ENCODE measurements at places on chromosomes 5 and 9. TPM values are rescaled to one million over a fixed set of nuclear protein-coding genes. Genes with fewer than 3 reads are reported as not detected.
A peak's percentile ranks its signal among the peaks of the same experiment; 100 is the strongest.

GRCh38 chr9:21268347-21268657, 28.5 kb upstream of the IFNA14 start:
- DNase-seq = no peak
- no peak overlapping the region for H3K4me3 ChIP-seq
- H3K36me3 ChIP-seq = no peaks in the 10 kb centered on the region
- H3K27me3 ChIP-seq = peaks cover 33% of the 10 kb centered on the region
- no peaks in the 10 kb centered on the region for H3K4me1 ChIP-seq

PCDHA3 gene
- total RNA-seq = not detected

TXNDC15 gene
- total RNA-seq = 53.9 TPM

GRCh38 chr5:121384359-121384758, 467.3 kb upstream of the FTMT start:
- no peaks in the 10 kb centered on the region for H3K36me3 ChIP-seq
- no peaks in the 10 kb centered on the region for H3K27me3 ChIP-seq
- H3K4me1 ChIP-seq = no peaks in the 10 kb centered on the region

DNA sequence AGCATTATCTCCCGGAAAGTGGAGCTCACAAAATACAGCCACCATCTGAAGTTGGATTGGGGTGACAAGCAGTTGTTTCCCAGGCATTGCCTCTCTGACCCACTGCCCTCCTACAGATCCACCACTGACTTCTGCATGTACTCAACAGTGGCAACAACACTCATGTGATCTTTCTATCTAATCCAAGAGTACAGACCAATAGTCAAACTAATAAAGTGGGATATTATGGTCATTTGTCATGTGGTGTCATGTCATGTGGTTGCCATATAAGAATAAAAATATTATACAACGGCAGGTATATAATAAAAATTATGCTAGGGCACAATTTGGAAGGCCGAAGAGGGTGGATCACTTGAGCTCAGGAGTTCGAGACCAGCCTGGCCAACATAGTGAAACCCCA, 33.0 kb upstream of the SNAPC3 start:
- H3K27me3 ChIP-seq = no peaks in the 10 kb centered on the region
- H3K27ac ChIP-seq = no peak overlapping the region
- no peak overlapping the region for H3K4me3 ChIP-seq
- no peak for DNase-seq

SIT1 gene
- 92.1 TPM for total RNA-seq

TAF11L10 gene
- not detected for total RNA-seq

- no peak overlapping the region for H3K4me3 ChIP-seq
- no peak overlapping the region for H3K27ac ChIP-seq
- no peak for DNase-seq
- H3K27me3 ChIP-seq = peaks cover 64% of the 10 kb centered on the region
- no peaks in the 10 kb centered on the region for H3K36me3 ChIP-seq
Measured at GRCh38 chr5:55188656-55189540, 15.9 kb upstream of the CDC20B start.

DNA sequence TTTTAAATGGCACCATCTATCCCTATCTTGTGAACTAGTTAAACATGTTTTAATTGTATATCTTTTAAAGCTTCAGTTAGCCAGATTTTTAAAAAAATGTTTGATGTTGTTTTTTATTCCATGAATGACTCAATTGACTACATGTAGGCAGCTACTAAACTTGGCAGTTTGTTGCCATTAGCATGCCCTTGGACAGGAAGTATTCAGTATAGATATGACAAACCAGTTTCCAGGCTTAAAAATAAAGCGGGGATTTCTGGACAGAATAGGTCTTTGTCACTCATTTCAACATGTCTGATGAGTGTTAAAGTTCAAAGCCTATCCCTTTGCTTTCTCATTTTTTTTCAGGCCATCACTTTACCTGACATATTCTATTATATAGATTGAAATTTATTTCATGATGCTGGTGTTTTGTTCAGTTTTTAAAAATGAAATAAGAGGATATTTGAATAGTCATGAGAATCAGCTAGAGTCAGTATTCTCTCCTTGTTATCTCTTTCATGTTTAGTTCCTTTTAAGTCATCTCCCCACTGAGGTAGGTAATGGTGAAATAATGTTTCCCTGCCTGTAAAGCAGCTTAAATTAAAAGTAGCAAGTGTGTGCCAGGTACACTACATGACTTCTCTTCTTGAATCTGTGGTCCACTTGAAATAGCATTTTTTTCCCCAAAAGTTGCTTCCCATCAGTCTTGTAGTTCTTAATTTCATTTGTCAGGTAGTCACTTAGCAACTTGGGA, 11.9 kb downstream of the TNFAIP8 start:
- peak overlapping the region; percentile 92 for H3K27ac ChIP-seq
- H3K4me1 ChIP-seq = peaks cover 74% of the 10 kb centered on the region
- no peaks in the 10 kb centered on the region for H3K27me3 ChIP-seq
- H3K4me3 ChIP-seq = peak overlapping the region; percentile 73
- no peak for DNase-seq

- DNase-seq = no peak
- H3K27me3 ChIP-seq = no peaks in the 10 kb centered on the region
- peaks cover 52% of the 10 kb centered on the region for H3K36me3 ChIP-seq
- peaks cover 7% of the 10 kb centered on the region for H3K4me1 ChIP-seq
- H3K4me3 ChIP-seq = no peak overlapping the region
Measured at GRCh38 chr9:120475341-120475740, 104.6 kb downstream of the CDK5RAP2 start.

- H3K27me3 ChIP-seq = no peaks in the 10 kb centered on the region
- no peak overlapping the region for H3K4me3 ChIP-seq
- peaks cover 39% of the 10 kb centered on the region for H3K36me3 ChIP-seq
- peaks cover 22% of the 10 kb centered on the region for H3K4me1 ChIP-seq
Measured at GRCh38 chr5:143041972-143042770, 272.0 kb downstream of the ARHGAP26 start.

GARIN3 gene
- 0.30 TPM for total RNA-seq

DNA sequence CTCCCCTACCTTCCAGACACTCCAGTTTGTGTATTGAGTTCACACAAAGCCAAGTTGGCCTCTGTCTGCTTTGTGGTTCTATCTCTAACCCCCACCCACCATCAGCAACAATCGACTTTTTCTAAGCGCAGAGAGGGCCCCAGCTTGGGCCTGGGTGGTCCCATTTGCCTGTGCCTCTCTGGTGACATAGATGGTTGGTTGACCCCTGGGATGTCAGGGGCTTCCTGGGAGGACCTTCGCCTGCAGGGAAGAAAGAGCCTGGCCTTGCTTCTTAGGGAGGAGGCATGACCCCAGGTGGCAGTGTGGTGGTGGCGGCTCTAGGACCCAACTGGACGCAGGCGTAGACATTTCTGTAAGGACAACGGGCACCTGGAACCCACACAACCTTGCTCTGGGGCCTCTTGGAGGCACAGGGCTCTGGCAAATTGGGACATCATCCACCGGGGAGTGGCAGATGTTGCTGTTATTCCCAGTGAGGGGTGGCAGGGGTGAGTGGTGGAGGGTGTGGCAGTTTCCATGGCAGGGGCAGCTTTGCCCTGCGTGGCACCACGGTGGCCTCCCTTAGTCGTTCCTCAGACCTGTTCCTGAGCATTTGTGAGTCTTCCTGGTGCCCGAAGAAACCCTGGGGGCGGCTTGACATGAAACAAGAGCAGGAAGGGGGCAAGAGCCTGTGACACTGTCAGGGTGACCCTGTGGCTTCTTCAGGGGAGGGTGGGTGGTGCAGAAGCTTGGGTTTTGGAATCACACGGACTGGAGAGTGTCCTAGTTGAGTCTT, 171.0 kb upstream of the IER5L start:
- H3K4me1 ChIP-seq = peaks cover 6% of the 10 kb centered on the region
- H3K36me3 ChIP-seq = no peaks in the 10 kb centered on the region
- DNase-seq = no peak
- no peak overlapping the region for H3K27ac ChIP-seq
- peaks cover 10% of the 10 kb centered on the region for H3K27me3 ChIP-seq

- peaks cover 64% of the 10 kb centered on the region for H3K36me3 ChIP-seq
- peaks cover 12% of the 10 kb centered on the region for H3K4me1 ChIP-seq
- H3K4me3 ChIP-seq = no peak overlapping the region
- no peak overlapping the region for H3K27ac ChIP-seq
- DNase-seq = no peak
- H3K27me3 ChIP-seq = no peaks in the 10 kb centered on the region
Measured at GRCh38 chr9:108889649-108890067, 27.6 kb downstream of the ACTL7A start.

- H3K36me3 ChIP-seq = no peaks in the 10 kb centered on the region
- H3K4me1 ChIP-seq = no peaks in the 10 kb centered on the region
- no peak overlapping the region for H3K27ac ChIP-seq
- H3K4me3 ChIP-seq = no peak overlapping the region
- DNase-seq = no peak
Measured at GRCh38 chr9:72627147-72627546, 105.7 kb downstream of the TMC1 start.

KLHL3 gene
- 1.7 TPM for total RNA-seq

GRCh38 chr5:132023258-132024116, 12.0 kb upstream of the ACSL6 start:
- peaks cover 3% of the 10 kb centered on the region for H3K27me3 ChIP-seq
- no peaks in the 10 kb centered on the region for H3K36me3 ChIP-seq
- peaks cover 33% of the 10 kb centered on the region for H3K4me1 ChIP-seq
- no peak overlapping the region for H3K4me3 ChIP-seq
- DNase-seq = no peak
- peak overlapping the region; percentile 74 for H3K27ac ChIP-seq

- peaks cover 12% of the 10 kb centered on the region for H3K36me3 ChIP-seq
- H3K4me3 ChIP-seq = no peak overlapping the region
- H3K27me3 ChIP-seq = peaks cover 17% of the 10 kb centered on the region
- no peak overlapping the region for H3K27ac ChIP-seq
- no peak for DNase-seq
Measured at GRCh38 chr9:21153336-21154017, 11.8 kb upstream of the IFNW1 start.

CSF1R gene
- 0.27 TPM for total RNA-seq

GRCh38 chr9:16192403-16193017, 639.7 kb downstream of the CCDC171 start:
- no peaks in the 10 kb centered on the region for H3K27me3 ChIP-seq
- DNase-seq = no peak
- H3K36me3 ChIP-seq = no peaks in the 10 kb centered on the region
- no peaks in the 10 kb centered on the region for H3K4me1 ChIP-seq
- H3K4me3 ChIP-seq = no peak overlapping the region

DNA sequence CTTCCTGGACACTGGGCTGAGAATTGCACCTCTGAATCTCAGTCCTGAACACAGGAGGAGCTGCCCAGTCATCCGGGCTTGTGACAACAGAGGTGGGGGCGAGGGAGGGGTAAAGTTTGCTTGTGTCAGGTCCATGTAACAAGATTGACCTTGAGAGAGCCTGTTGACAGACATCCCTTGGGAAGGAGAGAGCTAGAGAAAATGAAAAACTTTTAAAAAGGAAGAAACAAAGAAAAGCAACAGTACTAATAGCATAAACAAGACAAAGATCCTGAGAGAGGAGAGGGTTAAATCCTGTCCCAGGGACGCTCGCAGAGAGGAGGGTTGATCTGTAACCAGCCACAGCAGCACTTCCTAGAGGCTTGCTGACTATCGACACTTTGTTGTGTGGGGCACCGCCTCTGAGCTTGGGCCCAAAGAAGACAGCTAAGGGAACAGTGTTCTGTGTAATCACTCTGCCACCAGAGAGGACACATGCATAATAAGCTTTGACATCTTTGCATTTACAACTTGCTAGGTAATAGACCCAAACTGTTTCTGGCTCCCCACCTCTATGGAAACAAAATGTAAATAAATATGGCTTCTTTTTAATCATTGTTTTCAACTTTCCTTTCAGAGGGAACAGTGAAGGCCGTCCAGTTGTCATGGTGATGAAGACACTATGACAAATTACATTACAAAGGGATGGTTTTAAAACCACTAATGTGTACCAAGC, 363.7 kb downstream of the CSNK1G3 start:
- no peaks in the 10 kb centered on the region for H3K27me3 ChIP-seq
- no peak overlapping the region for H3K4me3 ChIP-seq
- no peak overlapping the region for H3K27ac ChIP-seq
- DNase-seq = no peak
- no peaks in the 10 kb centered on the region for H3K36me3 ChIP-seq
- H3K4me1 ChIP-seq = no peaks in the 10 kb centered on the region

VLDLR gene
- 12.6 TPM for total RNA-seq

PCSK1 gene
- not detected for total RNA-seq

GRCh38 chr5:33457817-33458216, 17.1 kb downstream of the TARS1 start:
- H3K36me3 ChIP-seq = peaks cover 91% of the 10 kb centered on the region
- H3K27me3 ChIP-seq = no peaks in the 10 kb centered on the region
- peaks cover 3% of the 10 kb centered on the region for H3K4me1 ChIP-seq

DNA sequence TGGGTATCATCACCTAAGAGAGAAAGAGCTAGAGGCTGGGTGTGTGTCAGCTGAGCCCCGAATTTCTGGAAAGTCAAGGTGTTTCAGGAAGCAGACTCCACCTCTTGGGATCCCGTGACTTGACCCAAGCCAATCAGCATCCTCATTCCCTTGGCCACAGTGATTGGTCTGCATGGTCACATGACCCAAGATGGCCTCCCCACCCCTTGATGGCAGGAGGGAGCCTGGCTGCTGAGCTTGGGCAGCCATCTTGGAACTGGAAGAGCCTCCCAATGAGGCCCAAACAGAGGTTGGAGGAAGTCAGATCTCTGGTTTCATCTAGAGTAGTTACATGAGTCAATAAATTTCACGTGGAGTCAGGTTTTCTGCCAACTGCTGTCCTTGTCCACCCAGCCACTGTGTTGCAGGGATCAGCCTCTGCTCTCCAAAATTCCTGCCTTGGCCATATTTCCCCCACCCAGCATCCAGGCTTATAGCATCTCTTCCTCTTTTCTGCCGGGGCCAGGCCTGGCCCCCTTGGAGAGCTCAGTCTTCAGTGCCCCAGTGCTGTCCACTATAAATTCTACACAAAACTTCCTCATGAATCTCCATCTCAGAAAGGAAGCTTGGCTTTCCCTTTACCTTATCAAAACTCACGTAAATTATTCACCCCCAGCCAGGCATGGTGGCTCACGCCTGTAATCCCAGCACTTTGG, 17.2 kb upstream of the SUSD3 start:
- peak overlapping the region; percentile 11 for H3K27ac ChIP-seq
- DNase-seq = no peak
- no peaks in the 10 kb centered on the region for H3K27me3 ChIP-seq

DNA sequence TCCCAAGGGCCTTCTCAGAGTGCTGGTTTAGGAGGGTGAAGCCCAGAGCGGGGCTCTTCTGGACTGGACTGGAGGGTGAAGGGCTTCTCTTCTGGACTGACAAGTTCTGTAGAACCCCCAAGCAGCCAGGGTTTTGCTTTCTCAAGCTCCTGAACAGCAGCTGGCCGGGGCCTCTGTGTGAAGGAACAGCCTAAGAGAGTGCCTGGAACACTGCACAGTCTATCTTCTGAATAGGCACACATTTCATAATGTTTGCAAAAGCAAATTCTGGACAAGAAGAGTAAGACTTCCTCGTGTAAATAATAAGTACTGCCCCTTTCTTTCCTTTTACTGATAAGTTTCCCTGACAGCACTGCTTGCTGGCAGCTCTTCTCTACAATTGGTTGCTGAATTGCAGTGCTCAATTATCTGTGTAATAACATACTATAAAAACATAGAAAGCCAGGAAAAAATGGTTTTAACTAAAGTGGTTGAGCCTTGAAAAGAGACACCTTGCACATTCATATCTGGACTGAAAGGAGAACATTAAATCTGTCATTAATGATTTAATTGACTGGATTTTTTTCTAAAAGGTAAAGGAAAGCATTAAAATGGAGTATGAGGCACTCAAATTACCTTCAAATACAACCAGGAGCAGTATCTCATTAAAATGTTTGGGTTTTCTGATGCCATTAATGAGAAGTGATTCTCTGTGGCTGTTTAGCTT, 20.5 kb downstream of the MAST4 start:
- H3K4me3 ChIP-seq = no peak overlapping the region
- DNase-seq = no peak
- no peak overlapping the region for H3K27ac ChIP-seq
- H3K27me3 ChIP-seq = peaks cover 36% of the 10 kb centered on the region
- H3K36me3 ChIP-seq = no peaks in the 10 kb centered on the region

GRCh38 chr9:96680812-96681499, 25.8 kb upstream of the PRXL2C start:
- DNase-seq = no peak
- H3K27me3 ChIP-seq = no peaks in the 10 kb centered on the region
- no peaks in the 10 kb centered on the region for H3K36me3 ChIP-seq
- no peak overlapping the region for H3K4me3 ChIP-seq
- H3K4me1 ChIP-seq = no peaks in the 10 kb centered on the region

Measured in activated T-helper 2 cell treated with anti-CD3 and anti-CD28 coated beads, Interferon-gamma antibody, Interleukin-2, Interleukin-4, amounts not matched to agents 10 μg/mL and 5 μg/mL and 100 μg/mL, durations not matched to agents 14 hours and 24 hours and 36 hours (primary cell).